Stimulated activated CD4-positive, alpha-beta T cell treated with anti-CD3 and anti-CD28 coated beads, Interleukin-1b, Interleukin-23, amount 100 ng/mL, for 1 hour (primary cell): ENCODE measurements at places on chromosomes 7 and 10.

GRCh38 chr7:80087051-80087770, 47.4 kb upstream of the GNAI1 start:
- no peak for DNase-seq

DNA sequence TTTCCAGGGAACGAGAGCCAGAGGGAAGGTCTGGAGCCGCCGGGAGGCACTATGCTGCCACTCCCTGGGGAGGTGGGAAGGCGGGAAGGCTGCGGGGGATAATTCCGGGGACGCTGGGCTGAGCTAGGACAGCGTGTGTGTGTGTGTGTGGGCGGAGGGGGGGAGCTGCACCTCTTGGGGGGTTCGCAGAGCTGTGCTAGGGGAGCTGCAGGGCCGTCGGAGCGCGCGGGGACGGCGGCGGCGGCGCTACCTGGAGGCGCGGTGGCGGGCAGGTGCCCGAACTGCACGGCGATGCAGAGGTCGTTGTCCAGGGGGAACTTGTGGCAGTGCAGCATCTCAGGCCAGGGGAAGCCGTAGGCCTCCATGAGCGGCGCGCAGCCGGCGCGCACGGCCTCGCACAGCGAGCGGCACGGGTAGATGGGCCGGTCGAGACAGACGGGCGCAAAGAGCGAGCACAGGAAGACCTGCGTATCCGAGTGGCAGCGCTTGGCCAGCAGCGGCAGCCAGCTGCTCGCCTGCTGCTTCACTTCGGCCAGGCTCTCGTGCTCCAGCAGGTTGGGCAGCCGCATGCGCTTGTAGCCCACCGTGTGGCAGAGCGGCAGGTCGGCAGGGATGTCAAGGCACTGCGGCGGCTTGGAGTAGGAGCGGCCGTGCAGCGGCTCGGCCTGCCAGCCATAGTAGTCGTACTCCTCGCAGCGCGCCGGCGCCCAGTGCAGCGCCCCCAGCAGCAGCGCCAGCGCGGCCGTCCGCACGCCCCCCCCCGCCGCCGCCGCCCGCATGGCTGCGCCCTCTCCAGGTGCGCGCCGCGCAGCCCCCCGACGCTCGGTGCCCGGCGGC, 526 bp downstream of the SFRP5 start:
- DNase-seq, result no peak

- no peak for DNase-seq
These were observed 10.1 kb upstream of the SEMA3A start for GRCh38 chr7:84204655-84205054.

- no peak for DNase-seq
These were observed 30.3 kb downstream of the SKIDA1 start for GRCh38 chr10:21495002-21495751.

- no peak for DNase-seq
These were observed 8.8 kb downstream of the BAG3 start for GRCh38 chr10:119659951-119660350.
